ENCODE measurements at places on chromosomes 16 and 17.

DNA sequence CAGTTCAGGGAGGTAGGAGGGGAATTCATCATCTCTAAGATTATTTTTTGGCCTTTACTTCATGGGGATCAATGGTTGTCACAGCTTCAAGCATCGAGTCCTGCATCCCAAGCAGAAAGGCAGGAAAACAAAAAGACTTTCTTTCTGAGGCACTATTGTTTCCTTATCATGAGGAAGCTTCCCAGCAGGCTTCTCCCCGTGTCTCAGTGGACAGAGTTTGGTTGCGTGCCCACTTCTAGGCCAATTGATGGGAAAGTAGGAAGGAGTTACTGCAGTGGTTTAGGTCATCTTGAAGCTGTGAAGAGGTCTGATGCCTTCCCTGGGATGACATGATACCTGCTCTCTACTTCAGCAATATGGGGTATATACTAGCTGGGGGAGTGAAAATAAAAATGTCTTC lies 175.3 kb upstream of the CDH13 start:
- DNase-seq, result no peak

DNA sequence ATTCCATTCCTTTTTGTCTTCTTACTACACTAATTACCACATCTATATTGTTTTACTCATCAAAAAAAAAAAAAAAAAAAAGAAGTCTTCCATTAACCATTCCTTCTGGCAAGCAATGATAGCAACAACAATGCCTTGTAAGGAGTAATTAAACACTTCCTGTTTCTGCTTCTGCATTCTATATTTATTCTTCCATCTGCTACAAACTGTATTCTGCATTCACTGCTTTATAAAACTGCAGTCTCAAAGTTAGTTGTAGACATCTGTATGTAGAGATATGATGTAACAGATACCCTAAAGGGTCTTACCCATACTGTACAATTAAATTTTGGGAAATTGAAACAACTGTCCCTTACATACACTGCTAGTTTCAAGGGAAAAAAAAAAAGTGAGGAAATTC lies 28.7 kb upstream of the ABCA6 start:
- DNase-seq, result no peak

GRCh38 chr16:56300242-56300623 lies 108.9 kb downstream of the GNAO1 start:
- DNase-seq, result no peak

DNA sequence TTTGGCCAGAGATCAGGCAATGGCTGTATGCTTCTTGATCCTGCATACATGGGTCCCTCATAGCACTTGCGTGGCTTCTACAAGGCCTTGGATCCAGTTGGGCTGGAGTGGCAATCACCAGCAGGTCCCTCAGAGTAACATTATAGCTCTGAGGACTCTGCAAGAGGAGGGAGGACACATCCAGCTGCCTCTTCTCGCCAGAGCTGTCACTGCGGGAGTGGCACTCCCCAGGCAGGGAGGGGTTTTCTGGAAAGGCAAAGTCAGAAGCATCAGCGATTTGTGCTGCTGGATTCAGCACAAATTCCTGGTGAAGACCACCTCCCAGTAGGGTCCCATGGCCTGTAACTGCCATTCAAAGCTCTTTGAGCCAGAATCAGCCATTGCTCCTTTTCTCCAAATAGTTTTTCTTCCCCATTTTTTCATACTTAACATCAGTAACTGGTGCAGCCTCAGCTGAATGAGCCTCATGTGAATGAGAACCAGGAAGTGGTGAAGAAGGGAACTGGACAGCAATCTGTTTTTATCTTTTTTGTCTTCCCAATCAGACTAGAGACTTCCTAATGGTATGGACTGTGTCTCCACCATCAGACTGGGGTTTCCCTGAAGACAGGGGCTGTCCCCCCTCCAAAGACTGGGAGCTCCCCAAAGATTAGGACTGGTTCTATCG lies 40.6 kb upstream of the HOXB13 start:
- DNase-seq, result no peak

DNA sequence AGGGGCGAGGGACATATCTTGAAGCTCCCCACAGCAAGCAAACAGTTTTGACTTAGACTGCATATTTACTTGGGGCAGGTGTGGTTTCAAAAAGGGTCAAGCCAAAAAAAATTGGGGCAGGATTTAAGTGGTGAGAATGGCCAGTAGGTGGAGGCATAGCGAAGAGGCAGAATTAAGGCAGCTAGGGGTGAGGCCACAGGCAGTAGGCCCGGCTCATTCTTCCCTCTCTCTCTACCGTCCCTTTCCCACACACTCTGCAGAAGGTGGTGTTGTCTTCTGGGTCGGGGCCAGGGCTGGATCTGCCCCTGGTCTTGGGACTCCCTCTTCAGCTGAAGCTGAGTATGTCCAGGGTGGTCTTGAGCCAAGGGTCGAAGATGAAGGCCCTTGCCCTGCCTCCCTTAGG lies 2.6 kb downstream of the SHBG start:
- peak; percentile 71 for DNase-seq

DNA sequence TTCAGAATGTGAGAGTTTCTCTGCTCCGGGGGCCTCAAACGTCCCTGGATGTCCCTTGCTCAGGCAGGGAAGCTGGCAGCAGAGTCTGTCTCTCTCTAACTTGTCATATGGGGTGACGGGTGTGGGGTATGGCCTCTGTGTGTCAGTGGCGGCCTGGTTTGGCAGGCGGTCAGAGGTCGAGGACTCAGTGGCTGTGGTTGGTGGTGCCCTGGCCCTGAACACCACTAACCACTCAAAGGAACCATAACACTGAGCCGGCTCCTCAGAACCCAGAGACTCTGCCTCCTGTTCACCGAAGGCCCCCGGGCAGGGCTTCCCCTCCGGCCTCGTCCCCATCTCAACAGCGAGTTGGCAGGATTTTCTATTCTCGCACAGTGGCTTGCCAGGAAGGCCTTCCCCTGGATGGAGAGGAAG lies 677 bp downstream of the P2RX1 start:
- DNase-seq, result no peak
